ENCODE measurements at places on chromosomes 3 and 15.

DNA sequence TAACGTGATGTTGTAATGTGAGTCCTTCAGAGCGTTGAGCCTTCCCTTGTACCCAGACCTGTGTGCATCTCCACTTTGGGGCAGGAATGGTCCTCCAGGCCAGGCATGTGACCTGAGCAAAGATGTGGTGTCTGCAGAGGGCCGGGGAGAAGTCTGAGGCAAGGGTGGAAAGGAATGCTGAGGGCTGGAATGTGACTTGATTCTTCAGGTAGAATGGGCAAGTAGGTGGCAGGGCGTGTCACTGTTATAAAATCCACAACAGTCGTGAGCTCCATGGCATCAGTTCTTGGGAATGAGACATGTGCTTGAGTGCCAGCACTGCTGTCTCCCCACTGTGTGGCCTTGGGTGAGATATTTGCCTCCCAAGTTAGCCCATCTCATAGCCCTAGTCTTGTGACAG lies 24.0 kb upstream of the BSN start:
- DNase-seq = no peak

DNA sequence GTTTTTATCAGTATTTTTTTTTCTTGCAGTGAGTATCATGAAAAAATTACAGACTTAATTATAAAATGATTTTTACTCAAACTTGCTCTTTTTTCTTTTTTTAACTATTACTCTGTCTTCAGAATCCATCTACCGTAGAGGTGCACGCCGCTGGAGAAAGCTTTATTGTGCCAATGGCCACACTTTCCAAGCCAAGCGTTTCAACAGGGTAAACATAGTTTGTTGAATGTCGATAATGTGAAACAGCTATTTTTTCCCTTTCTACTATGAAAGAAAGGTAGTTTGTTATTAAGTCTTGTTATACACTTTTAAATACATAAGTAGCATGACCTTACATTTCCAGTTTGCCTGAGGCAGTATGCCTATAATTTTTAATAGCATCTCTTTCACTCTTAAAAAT lies 45.6 kb downstream of the PRKCI start:
- no peak for DNase-seq

DNA sequence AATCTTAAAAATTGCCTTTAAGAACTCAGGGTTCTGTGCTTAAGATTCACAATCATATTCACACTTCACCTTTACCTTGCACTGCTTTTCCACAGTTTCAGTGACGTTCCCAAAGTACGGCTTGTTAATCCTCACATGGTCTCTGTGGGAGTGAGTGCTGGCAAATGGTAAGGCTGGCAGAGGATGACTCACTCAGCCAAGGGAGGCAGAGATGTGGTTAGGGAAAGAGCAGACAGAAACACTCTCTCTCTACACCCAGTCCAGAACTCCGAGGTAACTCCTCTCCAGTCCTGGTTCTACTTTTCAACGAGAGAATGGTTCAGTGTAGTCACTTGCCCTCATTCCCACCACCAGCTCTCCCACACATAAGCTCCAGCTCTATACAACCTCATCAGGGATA lies 33.1 kb downstream of the RASGRP1 start:
- no peak for DNase-seq

- DNase-seq = no peak
Observed at GRCh38 chr3:167728176-167728575, 6.5 kb downstream of the PDCD10 start.

GRCh38 chr15:44092221-44092620 lies 102.8 kb downstream of the FRMD5 start:
- no peak for DNase-seq

- no peak for DNase-seq
Observed at GRCh38 chr3:110741891-110742290, 329.7 kb upstream of the NECTIN3 start.

GRCh38 chr15:69668039-69668705 lies 215.6 kb downstream of the RPLP1 start:
- DNase-seq = no peak

- no peak for DNase-seq
Observed at GRCh38 chr3:114127517-114127916, 51.3 kb downstream of the DRD3 start.

- DNase-seq = no peak
Observed at GRCh38 chr3:184696697-184697096, 15.2 kb downstream of the MAGEF1 start.

DNA sequence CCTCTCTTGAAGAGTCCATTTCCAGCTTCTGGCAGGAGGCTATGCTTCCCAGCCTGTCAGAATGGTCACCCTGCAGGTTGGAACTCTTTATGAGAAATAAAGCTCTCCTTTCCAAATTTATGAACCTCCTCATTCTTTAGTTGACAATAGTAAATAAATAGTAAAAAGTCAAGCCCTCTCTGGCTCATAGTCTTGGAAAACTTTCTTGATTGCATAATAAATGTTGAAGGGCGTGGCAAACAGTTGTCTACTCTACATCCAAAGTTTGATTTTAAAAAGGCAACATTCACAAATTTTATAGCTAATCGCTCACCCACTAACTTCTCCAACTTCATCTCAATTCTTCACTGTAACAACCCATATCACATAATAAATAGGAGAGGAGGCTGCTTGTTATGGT lies 58.8 kb downstream of the MCF2L2 start:
- DNase-seq = no peak

DNA sequence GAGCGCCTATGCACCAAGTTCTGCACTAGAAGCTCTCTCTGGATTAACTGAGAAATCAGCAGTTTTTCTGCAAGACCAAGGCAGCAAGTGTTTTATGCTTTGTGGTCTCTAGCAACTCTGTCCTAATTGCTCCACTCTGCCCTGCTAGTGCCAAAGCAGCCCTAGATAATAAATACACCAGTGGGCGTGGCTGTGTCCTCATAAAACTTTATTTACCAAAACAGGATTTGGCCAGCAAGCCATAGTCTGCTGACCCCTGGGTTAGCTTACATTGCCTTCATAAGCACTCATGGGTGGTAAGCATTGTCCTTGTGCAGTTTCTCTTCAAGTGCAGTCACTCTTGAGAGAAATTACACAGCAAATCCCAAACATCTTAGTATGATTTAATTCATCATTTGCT lies 30.7 kb upstream of the SLC24A5 start:
- no peak for DNase-seq

DNA sequence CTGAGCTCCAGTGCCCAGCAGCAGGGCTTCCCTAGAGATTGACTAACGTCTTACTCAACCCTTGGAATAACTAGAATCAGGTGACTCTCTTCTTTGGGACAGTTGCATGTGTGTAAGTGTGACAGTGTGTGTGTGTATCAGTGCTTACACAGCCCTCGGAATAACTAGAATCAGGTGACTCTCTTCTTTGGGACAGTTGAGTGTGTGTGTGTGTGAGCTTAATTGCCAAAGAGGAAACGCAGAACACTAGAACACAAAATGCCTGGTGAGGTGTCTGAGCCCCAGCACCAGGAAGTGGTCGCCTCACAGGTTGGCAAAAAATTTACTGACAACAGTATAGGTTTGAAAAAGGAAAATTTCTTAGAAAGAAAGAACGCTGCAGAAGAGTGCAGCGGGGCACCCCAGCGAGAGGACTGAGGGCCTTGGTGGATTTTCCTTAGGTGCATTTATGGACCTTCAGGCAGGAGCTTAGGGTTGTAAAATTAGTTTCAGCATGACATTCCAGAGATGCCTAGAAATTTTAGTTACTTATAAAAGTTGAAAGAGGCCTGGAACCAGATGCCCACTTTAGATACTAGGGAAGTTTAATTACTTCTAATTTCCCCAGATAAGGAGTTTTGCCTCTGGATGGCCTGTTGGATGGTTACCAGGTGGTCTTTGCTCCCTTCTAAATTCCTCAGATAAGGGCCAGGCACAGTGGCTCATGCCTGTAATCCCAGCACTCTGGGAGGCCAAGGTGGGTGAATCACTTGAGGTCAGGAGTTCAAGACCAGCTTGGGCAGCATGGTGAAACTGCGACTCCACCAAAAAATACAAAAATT lies 3.7 kb upstream of the WDR82 start:
- no peak for DNase-seq

GRCh38 chr3:4823986-4824925 lies 155.0 kb upstream of the BHLHE40 start:
- DNase-seq = no peak

DNA sequence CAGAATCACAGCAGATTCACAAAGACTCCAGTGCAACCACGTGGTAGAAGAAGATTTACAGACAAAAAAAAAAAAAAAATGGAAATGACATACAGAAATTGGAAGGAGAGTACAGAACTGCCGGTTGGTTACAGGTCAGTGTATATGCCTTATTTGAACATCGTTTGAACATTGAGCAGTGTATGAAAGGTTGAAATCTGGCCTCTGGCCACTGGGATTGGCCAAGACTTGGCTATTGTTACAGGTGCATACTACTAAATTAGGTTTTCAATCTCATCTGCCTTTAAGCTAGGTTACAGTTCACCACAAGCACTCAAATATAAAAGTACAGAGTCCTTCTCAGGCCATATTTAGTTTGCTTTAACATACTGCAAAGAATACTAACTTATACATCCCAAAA lies 59.8 kb downstream of the THBS1 start:
- DNase-seq = no peak

DNA sequence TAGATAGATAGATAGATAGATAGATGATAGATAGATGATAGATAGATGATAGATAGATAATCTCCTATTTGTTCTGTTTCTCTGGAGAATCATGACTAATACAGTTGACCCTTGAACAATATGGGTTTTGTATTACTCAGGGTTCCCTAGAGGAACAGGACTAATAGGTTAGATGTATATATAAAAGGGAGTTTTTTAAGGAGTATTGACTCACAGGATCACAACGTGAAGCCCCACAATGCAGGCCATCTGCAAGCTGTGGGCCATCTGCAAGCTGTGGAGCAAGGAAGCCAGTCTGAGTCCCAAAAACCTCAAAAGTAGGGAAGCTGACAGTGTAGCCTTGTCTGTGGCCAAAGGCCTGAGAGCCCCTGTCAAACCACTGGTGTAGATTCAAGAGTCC lies 67.6 kb downstream of the PYDC2 start:
- DNase-seq = no peak

- DNase-seq = no peak
Observed at GRCh38 chr15:60740787-60741354, 261.9 kb upstream of the ICE2 start.

Measured in stimulated activated CD4-positive, alpha-beta T cell treated with anti-CD3 and anti-CD28 coated beads, TNF-alpha, amount 100 ng/mL, for 1 hour (primary cell).